Activated naive CD8-positive, alpha-beta T cell treated with anti-CD3 and anti-CD28 coated beads, Interleukin-2, amount 50 U/mL, for 24 hours (primary cell): ENCODE measurements at places on chromosomes 12 and 14.

- DNase-seq, result no peak
These were observed 135.2 kb upstream of the C14orf180 start for GRCh38 chr14:104444159-104445030.

GRCh38 chr14:25518364-25518763, 468.4 kb upstream of the STXBP6 start:
- DNase-seq, result no peak

DNA sequence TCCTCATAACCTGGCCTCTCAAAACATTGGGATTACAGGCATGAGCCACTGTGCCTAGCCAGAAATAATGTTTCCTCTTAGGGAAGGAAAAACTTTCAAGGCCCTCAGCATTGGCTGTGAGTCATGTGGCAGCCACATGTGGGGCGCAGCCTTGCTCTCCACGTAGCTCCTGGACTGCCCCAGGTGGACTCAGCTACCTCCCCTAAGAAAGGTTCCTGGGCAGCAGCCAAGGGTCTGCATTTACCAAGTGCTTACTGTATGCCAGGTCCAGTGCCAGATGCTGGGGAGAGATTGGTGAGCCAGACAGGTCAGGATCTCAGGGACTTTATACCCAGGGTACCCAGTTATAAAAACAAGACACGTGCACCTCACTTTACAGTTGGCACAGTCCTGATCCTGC, 3.7 kb upstream of the TRPV4 start:
- no peak for DNase-seq

- no peak for DNase-seq
These were observed 88.5 kb downstream of the MYRFL start for GRCh38 chr12:69913526-69913925.

DNA sequence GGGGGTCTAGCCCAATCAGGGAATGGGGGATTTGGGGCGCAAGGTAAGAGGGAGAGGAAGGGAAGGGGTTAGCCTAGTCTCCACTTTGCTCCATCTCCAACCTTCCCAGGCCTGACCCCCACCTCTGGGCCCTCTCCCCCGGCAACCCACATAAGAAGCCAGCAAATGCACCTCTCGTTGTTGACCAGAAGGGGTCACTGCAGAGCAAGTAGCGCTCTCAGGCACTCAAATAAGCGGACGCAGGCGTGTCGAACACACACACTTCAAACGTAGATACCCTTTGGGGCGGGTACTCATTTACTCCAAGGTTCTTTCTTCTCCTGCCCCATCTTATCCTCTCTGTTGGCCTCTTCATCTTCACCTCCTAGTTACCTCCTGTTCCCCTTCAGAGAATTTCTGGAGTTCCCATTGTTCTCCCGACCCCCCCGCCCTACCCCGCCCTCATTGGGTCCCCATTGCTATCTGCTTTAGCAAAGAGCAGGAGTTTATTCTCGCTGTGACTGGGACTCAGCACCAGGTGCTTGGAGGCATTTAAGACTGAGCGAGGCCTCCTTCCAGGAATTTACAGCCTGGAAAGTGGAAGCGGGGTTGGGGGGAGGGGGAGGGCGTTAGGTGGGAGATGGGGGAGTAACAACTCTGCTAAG, 1.5 kb upstream of the SRRM4 start:
- peak; percentile 20 for DNase-seq

DNA sequence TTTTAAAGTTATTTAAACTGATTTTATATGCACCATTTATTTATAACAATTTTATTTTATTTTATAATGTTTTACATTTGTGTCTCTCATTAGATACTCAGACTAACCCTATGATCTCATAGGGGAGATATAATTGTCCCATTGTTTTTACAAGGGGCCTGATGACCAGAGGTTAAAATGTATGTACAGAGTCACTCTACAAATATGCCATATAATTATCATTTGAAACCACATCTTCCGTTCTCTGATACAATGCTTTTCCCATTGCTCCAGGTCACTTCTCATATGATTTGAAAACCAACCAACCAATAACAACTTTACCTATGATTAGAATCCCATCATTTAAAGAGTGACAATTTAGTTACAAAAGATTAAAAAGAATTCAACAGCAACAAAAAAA, 137.8 kb downstream of the GPHN start:
- no peak for DNase-seq

GRCh38 chr12:116333402-116333801, 55.9 kb upstream of the MED13L start:
- no peak for DNase-seq

DNA sequence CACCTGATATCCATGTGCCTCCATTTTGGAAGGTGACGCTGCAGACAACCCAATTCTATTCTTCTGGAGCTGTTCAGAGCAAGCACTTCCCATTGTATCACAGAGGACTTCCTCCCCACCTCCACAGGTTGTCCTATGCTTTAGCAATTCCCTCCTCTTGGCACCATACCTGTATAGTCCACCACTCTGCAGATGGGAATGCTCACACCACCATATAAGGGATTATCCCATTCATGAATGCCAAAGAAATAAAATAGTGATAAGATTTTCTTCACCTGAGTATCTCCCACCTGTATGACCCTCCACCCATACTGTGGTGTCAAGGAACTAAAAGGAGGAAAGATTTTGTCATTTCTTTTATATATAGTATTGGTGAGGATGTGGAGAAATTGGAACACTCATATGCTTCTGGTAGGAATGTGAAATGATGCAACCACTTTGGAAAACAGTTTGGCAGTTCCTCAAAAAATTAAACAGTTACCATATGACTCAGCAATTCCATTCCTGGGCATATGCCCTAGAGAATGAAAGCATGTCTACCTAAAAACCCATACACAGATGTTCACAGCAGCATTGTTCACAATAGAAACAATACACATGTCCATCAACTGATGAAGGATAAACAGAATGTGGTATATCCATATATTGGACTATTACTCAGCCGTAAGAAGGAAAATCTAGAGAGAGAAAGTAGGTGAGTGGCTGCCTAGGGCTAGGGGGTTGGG, 75.2 kb downstream of the FIGNL2 start:
- DNase-seq, result no peak

- DNase-seq, result no peak
These were observed 51.6 kb downstream of the TMTC1 start for GRCh38 chr12:29732191-29732590.

DNA sequence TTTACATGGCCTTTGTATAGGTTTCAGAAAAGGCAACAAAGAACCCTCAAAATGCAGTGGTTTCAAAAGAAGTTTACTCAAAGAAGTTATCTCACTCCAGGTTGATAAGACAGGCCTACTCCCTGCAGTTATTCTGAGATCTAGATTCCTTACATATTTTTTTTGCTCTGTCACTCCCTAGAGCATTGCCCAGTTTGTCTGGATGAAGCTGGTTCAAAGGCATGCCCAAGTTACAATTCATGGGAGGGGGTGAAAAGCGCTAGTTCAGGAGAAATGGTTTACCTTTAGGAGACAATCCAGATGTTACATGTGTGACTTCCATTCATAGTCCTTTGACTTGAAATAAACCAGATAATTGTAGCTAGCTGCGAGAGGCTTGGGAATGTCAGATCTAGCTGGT, 115.0 kb downstream of the TPH2 start:
- DNase-seq, result no peak

DNA sequence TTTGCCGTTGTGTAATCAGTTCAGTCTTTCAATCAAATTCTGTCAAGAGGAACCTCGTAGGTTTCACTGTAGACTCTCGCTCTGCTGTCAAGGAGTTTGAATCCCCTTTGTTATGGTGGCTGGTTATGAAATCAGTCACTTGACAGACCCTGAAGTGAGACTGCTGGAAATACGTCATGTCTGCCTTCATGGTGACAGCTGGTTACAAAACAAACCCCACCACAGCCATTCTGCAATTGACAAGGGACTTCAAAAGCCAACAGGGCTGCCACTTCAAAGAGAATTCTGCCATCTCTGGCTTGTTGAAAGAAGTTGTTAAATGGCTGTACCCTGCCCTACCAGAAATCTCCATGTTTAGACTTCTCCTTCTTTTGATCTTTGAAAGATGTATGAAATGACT, 286.9 kb downstream of the ERC1 start:
- peak; percentile 2 for DNase-seq

DNA sequence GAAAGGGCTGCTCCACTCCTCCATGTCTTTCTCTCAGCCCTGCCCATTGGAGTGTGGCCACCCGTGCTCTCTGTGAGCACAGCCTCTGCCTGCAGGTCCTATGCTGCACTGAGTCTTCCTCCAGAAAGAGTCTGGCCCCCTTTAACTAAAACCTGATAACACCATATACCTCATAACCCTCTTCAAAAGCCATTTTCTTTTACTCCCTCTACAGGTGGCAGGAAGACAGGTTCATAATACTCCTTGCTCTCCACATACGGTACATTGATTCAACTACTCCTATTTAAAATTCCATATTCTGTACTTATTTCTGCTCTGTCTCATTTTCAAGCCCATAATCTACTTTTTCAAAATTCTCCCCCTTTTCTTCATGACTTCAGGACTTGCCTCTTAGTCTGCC, 144.0 kb downstream of the HELB start:
- DNase-seq, result no peak

DNA sequence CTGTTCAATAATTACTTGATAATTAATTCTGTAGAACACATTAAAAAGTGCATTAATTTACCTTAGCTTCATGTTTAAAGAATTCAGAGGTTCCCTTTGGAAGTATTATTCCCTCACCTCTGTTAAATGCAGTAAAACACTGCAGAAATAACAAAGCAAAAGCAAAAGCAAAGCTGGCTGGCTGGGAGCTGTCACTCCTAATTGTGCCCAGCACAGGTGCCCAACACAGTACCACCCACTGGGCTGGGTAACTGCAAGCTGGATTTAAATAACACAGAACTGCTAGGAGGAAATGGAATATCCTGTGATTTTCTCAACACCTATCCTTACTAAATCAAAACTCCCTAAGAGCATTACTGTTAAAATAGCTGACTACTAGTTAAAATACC, 72.6 kb downstream of the SLC2A13 start:
- no peak for DNase-seq

DNA sequence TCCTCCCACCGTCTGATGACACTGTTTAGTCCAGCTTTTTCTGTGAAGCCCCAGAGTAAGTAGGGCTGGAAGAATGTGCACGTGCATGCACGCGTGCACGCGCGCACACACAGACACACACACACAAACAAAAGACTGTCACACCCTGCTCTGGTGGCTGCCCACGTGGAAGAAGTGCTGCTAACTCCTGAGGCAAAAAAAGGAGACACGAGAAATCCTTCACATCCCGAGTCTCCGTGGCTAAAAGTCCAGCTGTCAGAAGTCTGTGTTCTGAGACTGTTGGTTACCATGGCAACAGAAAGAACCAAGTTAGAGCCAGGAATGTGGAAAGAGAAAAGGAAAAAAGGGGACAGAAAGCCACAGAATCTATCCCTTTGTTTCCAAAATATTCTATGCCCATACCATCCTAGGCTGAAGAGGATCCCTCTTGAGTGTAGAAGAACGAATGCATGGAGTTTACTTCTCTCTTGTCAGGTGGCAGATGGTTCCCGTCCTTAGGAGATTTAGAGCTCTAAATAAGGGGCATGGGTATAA, 1.6 kb upstream of the C12orf71 start:
- DNase-seq, result no peak

DNA sequence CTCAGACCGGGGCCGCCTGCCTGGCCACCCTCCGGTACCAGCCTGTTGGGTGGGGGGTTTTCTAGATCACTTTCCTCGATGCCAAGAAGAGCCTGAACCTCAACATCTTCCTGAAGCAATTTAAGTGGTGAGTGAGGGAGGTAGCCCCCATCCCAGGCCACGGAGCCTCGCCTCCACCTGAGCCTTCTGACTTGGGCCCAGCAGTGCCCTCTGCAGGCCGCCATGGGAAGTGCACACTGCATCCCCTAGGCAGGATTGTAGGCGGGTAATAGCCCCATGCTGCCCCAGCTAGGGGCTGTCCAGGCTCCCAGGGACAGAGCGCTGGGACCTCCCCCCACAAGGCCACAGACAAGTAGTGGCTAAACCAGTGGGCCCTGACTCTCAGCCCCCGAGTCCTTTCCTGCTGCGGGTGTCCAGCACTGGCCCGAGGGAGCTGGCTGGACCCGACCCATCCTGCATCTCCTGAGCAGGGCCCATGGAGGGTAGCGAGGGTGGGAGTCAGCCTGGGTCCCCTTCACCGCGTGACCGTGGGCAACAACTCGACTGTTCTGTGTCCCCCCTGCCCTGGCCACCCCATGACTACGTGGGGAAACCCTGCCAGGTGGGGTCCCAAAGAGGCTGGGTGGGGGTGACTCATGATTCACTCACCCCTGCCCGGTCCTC, 15.3 kb upstream of the ADSS1 start:
- peak; percentile 78 for DNase-seq

GRCh38 chr12:95328708-95329107, 111.1 kb downstream of the VEZT start:
- DNase-seq, result no peak

GRCh38 chr12:90593596-90594295, 361.2 kb downstream of the CCER1 start:
- no peak for DNase-seq

- DNase-seq, result no peak
These were observed 53.4 kb upstream of the PTHLH start for GRCh38 chr12:28025821-28026505.

GRCh38 chr12:85866986-85867776, 6.9 kb upstream of the NTS start:
- peak; percentile 6 for DNase-seq

- DNase-seq, result no peak
These were observed 3.7 kb downstream of the ITGA5 start for GRCh38 chr12:54415221-54415929.

DNA sequence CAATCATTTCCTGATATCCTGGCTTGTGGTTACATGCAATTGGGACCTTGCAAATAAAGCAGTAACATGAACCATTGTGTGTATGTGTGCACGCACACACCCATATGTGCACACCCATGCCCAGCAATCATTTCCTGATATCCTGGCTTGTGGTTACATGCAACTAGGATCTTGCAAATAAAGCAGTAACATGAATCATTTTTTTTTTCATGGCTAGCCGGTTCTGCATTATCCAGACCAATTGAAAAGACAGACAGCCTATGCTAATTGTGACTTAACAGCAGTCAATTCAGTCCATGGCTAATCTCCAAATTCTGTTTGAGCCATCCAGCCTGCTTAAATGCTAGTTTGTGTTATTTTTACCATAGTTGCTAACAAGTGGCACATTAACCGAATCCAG, 134.3 kb downstream of the TTC7B start:
- no peak for DNase-seq

- no peak for DNase-seq
These were observed 21.9 kb downstream of the TCHP start for GRCh38 chr12:109921982-109922381.

GRCh38 chr14:20622816-20623291, 18.6 kb downstream of the OR6S1 start:
- DNase-seq, result peak; percentile 39

- DNase-seq, result no peak
These were observed 78.2 kb downstream of the NCOR2 start for GRCh38 chr12:124489220-124489619.

- DNase-seq, result no peak
These were observed 24.5 kb downstream of the MOK start for GRCh38 chr14:102280376-102280962.

- no peak for DNase-seq
These were observed 476.4 kb upstream of the LRFN5 start for GRCh38 chr14:41130274-41130673.
